ENCODE measurements at places on chromosomes 5 and 9. TPM values are rescaled to one million over a fixed set of nuclear protein-coding genes. Genes with fewer than 3 reads are reported as not detected.

GRM6 gene
- total RNA-seq = not detected

IL3 gene
- not detected for total RNA-seq

TMEM215 gene
- not detected for total RNA-seq

CDKN2A gene
- 0.67 TPM for total RNA-seq

MPDZ gene
- total RNA-seq = 64.3 TPM

PCDHGB1 gene
- 7.8 TPM for total RNA-seq

DOCK2 gene
- total RNA-seq = 6.3 TPM

PNPLA7 gene
- total RNA-seq = 12.2 TPM

LPAR1 gene
- 12.7 TPM for total RNA-seq

STOML2 gene
- 152 TPM for total RNA-seq

SPATA31D4 gene
- total RNA-seq = not detected

NR6A1 gene
- 1.4 TPM for total RNA-seq

- DNase-seq = no peak
Observed at GRCh38 chr9:109561137-109561536, 63.0 kb upstream of the PTPN3 start.

GRCh38 chr9:89661956-89662717 is 57.3 kb downstream of the GADD45G start:
- DNase-seq = peak; percentile 98

GRCh38 chr5:98641671-98642070 is 131.8 kb upstream of the RGMB start:
- DNase-seq = no peak

- no peak for DNase-seq
Observed at GRCh38 chr9:13165956-13166355, 113.5 kb downstream of the MPDZ start.

- no peak for DNase-seq
Observed at GRCh38 chr5:52673495-52673894, 114.2 kb upstream of the ITGA1 start.

DNA sequence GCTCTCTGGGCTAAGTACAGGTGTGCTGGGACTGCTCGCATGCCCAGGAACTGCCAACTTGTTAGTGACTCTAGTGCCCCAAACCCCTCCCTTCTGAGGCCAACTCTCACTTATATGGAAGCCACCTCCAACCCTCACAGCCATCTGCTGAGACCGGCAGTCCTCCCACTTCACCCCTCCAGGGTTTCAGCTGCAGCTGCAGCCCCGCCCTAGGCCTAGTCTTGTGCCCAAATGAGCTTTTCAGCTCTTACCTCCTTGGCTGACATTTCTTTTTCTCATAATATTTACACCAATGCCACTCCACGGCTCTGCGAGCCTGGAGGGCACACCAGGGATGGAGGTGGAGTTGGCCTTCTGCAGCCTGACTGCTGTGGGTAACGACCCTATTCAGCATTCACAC is 166.6 kb downstream of the ROR2 start:
- DNase-seq = no peak

DNA sequence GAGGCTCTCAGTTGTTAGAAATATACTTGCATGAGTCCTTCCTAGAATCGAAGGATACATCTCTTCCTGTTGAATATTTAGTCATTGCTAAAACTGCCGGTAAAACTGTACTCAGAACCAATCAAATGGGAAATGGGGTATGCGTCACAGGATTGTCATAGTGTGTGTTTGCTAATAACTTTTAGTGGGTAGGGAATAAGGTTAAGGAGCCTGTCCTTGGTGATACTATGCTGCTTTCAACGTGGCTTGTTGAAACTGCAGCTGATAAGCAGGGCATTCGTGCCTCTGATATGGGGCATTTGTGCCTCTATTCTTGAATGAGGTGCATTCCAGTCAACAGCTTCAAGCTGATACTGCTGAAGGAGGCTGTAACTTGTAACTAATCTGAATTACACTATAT is 26.6 kb downstream of the HABP4 start:
- no peak for DNase-seq

DNA sequence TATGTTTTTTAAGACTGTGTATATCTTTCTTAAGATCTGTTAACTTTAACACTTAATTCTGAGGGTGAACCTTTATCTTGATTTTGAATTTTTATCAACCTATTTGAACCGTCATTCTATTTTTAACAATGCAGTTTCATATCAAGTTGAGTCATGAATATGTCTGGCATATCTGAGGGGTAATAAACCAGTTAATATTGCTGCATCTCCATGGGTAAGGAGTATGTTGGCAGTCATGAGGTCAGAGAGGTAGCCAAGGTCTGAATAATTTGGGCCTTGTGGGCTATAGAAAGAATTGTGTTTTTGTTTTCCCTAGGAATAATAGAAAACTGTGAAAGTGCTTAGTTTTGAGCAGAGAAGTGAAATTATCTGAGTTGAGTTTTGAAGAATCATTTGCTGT is 419.0 kb downstream of the PLK2 start:
- no peak for DNase-seq

GRCh38 chr9:567747-568305 is 273.7 kb upstream of the DMRT1 start:
- DNase-seq = no peak

- no peak for DNase-seq
Observed at GRCh38 chr5:2724831-2725230, 26.6 kb downstream of the IRX2 start.

- DNase-seq = no peak
Observed at GRCh38 chr9:107706701-107707427, 217.3 kb upstream of the KLF4 start.

DNA sequence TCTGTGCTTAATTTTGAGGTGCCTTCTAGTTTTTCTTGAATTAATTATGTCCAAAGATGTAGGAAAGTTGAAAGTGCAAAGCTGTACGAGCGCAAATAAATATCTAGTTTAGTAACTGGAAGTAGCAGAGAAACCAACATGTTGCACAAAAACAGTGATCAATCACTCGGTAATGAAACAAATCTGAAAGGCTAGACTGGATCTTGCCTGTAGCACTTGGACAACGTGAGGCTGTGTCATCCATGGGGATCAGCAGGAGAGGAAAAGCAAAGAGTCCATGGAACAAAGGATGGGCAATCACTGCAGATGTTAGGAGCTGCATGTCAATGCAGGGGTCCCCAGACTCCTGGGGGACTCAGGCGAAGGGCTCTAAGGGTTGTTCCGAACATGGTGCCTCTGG is 424.2 kb downstream of the IRX1 start:
- no peak for DNase-seq

GRCh38 chr5:157282150-157282549 is 16.2 kb downstream of the CYFIP2 start:
- no peak for DNase-seq

DNA sequence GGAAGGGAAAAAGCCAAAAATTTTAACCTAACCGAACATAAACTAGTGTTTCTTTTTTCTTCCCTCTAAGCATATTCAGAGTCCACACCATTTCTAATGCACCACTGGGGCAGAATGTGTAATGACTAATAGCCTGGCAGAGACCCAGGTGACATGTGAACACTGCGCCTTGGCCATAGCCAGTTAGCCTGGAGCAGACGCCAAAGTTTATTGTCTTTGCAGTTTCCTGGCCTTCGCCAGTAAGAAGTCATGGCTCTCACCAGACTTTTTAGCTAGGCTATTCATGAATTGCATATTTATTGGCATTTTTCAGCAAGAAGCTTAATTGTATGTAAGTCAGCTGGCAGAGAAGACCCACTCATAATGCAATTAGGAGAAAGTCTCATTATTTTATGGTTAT is 182.8 kb upstream of the SLC27A6 start:
- peak; percentile 62 for DNase-seq

GRCh38 chr9:113519426-113520108 is 56.0 kb downstream of the RGS3 start:
- no peak for DNase-seq

- no peak for DNase-seq
Observed at GRCh38 chr5:103703617-103704016, 141.0 kb upstream of the NUDT12 start.

- DNase-seq = no peak
Observed at GRCh38 chr9:16136451-16136850, 583.6 kb downstream of the CCDC171 start.

- no peak for DNase-seq
Observed at GRCh38 chr5:41246376-41246775, 33.0 kb upstream of the C6 start.

DNA sequence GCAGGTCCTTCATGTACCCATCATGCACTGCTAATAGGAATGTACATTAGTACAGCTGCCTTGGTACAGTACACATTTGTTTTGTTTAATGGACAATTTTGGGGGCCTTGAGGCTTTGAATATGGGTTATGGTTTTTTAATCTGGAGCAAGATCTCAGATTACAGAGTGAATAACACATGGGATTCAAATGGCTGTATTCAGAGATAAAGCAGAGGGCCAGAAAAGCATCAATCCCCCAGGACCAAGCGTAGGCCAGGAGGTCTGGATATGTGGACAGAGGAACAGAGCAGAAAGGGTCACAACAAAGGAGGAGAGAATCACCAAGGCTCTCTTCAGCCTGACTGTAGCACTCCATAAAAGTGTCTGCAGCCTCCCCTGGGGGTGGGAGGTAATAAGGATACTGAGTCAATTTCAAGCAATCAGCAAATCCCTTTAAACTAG is 47.7 kb upstream of the STK32A start:
- no peak for DNase-seq

DNA sequence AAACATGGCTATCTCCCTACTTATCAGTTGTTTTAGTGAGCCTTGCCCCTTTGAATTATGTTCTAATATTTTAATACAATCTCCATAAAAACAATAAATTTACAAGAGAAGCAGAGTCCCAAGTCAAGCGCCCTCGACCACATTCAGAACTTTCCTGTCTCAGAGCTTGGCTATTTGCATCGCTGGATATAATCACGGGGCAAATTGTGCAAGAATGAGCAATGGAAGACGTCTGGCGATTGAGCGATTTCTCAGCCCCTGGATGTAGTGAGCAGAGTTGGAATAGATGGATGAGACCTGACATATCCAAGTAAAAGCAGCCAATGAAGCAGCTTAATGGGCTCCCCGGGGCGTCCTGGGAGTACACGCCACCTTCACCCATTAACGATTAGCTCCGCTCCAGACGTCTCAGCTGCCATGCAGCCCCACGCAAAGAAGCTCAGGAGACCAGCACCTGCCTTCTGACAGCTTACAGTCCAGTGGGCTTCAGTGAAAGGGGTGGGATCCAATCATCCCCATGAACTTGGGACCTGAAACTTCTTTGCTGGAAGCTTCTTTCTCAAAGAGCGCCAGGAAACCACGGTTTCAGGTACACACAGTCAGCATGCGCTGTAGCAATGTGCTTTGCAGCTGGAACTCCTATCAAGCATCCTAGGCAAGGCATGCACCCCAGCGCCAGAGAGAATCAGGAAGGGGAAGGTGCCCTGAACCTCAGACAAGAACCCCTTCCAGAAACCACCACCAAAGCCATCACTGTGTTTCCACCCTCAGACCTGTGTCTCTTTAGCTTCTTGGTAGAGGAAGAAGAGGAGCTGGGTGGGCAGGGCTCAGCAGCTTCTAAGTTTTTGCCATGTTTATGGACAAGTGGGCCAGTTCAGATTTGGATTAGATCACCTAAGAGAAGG is 92.0 kb upstream of the IRX4 start:
- DNase-seq = no peak

- DNase-seq = peak; percentile 45
Observed at GRCh38 chr5:1040571-1040970, 32.0 kb downstream of the NKD2 start.

DNA sequence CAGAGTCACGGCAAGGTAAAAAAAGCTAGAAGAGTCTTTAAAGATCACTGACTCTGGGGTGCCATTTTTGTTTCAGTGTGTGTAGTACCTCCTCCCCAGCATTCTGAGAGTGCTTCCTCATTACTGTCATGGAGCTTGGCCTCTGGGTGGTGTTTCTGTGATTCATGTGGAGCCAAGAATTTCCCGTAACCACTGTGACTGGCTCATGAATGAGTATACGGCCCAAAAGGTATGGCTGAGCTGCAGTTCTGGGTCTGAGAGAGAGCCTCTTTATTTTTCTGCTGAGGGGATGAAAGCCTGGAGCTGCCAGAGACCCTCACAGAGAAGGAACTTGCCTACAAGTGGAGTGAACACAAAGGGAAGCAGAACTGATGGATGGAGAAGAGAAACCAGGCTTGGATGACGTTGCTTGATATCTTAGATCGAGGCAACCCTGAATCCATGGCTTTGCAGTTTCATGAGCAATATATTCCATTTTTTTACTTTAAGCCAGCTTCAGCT is 85.6 kb downstream of the PTTG1 start:
- no peak for DNase-seq

DNA sequence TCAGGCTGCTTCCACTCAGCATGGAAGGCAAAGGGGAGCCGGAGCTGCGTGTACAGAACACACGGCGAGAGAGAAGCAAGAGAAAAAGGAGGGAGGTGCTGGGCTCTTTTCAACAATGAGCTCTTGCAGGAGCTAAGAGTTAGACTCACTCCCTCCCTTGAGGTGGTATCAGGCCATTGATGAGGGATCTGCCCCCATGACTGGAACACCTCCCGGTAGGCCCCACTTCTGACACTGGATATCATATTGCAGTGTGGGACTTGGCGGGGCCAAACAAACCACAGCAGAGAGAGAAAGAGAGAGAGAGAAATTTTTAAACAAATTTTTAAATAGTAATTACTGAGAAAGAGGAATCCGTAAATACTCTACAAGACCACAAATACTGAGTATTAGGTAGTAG is 182.2 kb downstream of the TRIO start:
- no peak for DNase-seq

GRCh38 chr5:56088967-56089829 is 94.4 kb upstream of the IL6ST start:
- no peak for DNase-seq

GRCh38 chr9:125240649-125240999 is 519 bp downstream of the HSPA5 start:
- DNase-seq = no peak

GRCh38 chr9:32965999-32966722 is 35.3 kb downstream of the APTX start:
- no peak for DNase-seq

DNA sequence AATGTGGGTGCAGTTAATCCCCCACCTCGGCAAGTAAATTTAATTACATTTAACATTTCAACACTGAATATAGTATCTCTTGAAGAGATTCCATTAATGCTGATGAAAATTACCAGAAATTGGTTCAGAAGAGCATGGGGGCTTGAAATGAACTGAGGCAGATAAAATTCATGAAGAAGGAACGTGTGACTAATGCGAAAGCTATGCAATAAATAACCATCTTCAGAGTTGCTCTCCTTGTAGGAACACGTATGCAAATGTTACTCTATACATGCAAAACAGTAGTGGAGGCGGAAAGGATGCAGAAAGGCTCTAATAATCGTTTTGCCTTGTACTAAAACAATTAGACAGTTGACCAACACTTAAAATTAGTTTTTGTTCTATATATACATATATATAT is 320.2 kb downstream of the CTNND2 start:
- DNase-seq = no peak
